Hypothalamus (tissue), 51 donors: ENCODE measurements at places on chromosomes 16 and 17.

DNA sequence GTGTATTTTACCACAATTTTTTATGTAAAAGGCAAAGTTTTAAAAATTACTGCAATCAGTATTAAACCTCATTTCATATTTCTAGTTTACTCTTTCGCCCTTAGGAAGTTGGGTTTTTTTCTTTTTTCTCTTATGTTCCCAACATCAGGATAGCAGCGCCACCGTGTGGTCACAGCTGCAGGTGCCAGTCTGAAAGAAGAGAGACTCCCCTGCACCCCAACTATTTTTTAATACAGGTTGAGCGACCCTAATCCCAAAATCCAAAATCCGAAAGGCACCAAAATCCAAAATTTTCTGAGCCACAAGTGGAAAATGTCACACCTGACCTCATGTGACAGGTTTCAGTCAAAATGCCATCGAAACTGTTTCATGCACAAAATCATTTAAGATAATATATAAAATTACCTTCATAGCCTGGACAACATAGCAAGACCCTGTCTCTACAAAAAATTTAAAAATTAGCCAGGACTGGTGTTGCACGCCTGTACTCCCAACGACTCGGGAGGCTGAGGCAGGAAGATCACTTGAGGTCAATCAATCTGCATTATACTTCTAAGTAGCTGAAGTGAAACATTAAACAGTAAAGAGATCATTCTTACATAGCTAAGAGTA lies 21.8 kb upstream of the ASGR2 start:
- DNase-seq, result peak; percentile 30

GRCh38 chr16:65446427-65446826 lies 324.6 kb upstream of the CDH11 start:
- no peak for DNase-seq

GRCh38 chr17:44362459-44362948 lies 1.1 kb downstream of the FAM171A2 start:
- no peak for DNase-seq

- DNase-seq, result no peak
Measured at GRCh38 chr17:4632581-4632920, 8.9 kb downstream of the ALOX15 start.

GRCh38 chr17:37123386-37123785 lies 174.6 kb downstream of the AATF start:
- no peak for DNase-seq

- DNase-seq, result no peak
Measured at GRCh38 chr16:2365397-2366294, 25.1 kb upstream of the ABCA3 start.

- DNase-seq, result no peak
Measured at GRCh38 chr17:358491-359151, 6.0 kb upstream of the RPH3AL start.

DNA sequence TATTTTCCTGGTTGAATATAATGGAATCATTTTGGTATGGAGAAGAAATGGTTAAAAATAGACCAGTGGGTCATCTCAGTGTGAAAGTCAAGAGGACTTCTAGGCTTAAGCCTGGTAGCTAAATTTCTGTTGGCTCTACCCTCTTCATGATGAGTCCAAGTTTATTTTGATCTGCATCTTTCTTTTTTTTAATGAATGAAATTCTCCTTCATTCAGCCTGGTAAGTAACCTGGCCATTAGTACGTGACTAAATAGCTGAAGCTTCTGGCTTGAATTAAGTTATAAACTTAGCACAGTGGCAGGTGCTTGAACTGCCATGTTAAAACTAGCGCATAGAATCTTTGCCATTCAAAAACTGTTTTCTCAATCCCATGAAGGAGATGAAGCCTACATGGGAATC lies 28.0 kb downstream of the NF1 start:
- no peak for DNase-seq

GRCh38 chr17:50149417-50150353 lies 792 bp downstream of the PPP1R9B start:
- DNase-seq, result no peak

- DNase-seq, result no peak
Measured at GRCh38 chr16:86481607-86482006, 28.7 kb upstream of the FOXF1 start.

DNA sequence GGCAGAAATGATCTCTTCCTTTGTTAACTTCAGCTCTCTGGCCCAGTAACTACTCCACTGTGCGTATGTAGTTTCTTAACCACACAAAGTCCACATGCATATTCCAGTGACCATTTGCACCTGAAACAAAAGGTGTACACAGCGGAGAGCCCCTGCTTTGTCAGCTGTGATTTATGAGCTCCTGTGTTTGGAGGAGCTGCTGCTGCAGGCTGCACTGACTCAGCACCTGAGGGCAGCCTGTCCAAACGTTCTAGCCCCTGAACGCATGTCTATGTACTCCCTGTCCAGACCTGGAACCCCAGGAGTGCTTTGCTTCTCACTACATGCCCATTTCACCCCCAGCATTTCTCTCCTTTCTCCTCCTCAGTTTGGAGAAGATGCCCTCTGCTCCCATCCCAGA lies 216.1 kb downstream of the ABCC12 start:
- DNase-seq, result no peak

DNA sequence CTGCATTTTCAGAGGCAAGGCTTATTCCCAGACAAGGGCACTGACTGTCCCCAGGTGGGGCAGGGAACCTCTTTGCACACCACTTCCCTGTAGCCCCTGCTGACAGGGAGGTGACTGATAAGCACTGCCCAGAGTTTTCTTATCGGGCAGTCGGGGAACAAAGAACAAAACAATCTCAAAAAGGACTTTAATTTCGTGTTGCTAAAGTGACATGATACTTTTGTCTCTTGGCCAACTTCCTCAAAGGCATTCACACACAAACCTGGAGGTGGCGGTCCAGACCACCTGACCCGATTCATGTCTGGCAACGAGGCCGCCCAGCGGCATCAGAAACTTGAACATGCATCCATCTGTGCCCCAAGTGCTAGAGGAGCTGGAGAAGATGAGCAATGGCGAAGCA lies 28.9 kb downstream of the ZDHHC7 start:
- no peak for DNase-seq

DNA sequence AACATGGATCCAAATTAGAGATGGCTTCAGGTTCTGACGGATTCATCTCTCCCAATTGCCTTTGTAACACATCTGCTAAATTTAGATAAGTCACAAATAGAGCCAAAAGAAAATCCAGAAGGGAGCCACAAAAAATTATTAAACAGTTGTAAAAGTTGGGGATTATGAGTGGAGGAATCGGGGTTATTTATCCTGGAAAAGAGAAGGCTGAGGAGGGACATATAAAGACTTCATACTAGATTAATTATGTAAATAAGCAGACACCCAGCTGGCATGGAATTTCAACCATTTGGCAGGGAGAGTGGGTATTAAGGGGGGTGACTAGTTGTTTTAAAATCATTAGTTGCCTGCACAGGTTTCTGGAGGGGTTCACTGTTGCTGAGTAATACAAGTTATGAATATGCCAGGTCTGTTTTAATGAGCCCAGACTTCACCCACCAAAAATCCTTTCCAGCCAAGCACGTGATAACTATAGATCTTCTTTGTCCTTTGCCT lies 89.6 kb downstream of the CDH13 start:
- no peak for DNase-seq

DNA sequence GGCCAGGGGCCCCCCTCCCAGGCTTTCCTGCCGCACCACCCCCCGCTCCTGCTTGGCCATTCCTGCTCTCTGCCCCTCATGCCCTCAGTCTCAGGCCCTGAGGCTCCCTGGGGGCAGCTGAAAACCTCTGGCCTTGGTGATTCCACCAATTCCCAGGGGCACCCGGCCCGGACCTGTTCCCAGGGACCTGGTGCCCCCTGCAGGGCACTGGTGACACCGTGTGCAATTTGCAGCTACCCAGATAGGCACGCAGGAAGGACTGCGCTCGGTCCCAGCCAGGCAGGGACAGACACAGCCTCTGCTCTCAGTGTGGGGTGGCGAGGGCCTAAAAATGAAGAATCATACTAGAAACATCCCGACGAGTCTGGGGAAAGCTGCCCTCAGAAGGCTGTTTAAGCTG lies 13.4 kb downstream of the WFDC1 start:
- DNase-seq, result peak; percentile 45

GRCh38 chr17:29078183-29079045 lies 35.5 kb downstream of the PIPOX start:
- DNase-seq, result no peak

- no peak for DNase-seq
Measured at GRCh38 chr17:70158180-70158579, 11.2 kb upstream of the KCNJ2 start.

- no peak for DNase-seq
Measured at GRCh38 chr16:84500531-84500930, 3.9 kb downstream of the MEAK7 start.

- no peak for DNase-seq
Measured at GRCh38 chr16:2524339-2524938, 4.3 kb downstream of the AMDHD2 start.

- no peak for DNase-seq
Measured at GRCh38 chr16:995087-995486, 13.5 kb downstream of the SOX8 start.

DNA sequence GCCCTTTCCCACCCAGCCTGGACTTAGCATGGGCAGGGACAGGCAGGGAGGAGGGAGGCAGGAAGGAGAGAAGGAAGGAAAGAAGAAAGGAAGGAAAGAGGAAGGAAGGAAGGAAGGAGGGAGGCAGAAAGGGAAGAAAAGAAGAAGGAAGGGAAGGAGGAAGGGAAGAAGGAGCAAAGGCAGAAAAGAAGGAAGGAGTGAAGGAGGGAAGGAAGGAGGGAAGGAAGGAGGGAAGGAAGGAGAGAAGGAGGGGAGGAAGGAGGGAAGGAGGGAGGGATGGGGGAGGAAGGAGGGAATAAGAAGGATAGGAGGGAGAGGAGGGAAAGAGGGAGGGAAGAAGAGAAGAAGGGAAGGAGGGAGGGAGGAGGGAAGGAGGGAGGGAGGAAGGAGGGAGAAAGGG lies 110.4 kb downstream of the SALL1 start:
- no peak for DNase-seq

- DNase-seq, result no peak
Measured at GRCh38 chr16:9970796-9971195, 211.4 kb downstream of the GRIN2A start.

- DNase-seq, result no peak
Measured at GRCh38 chr17:58110012-58110411, 26.8 kb downstream of the DYNLL2 start.
